ENCODE measurements at places on chromosomes 11 and 22. TPM values are rescaled to one million over a fixed set of nuclear protein-coding genes. Genes with fewer than 3 reads are reported as not detected.
A peak's percentile ranks its signal among the peaks of the same experiment; 100 is the strongest.

The MMP10 gene
- not detected for total RNA-seq

DNA sequence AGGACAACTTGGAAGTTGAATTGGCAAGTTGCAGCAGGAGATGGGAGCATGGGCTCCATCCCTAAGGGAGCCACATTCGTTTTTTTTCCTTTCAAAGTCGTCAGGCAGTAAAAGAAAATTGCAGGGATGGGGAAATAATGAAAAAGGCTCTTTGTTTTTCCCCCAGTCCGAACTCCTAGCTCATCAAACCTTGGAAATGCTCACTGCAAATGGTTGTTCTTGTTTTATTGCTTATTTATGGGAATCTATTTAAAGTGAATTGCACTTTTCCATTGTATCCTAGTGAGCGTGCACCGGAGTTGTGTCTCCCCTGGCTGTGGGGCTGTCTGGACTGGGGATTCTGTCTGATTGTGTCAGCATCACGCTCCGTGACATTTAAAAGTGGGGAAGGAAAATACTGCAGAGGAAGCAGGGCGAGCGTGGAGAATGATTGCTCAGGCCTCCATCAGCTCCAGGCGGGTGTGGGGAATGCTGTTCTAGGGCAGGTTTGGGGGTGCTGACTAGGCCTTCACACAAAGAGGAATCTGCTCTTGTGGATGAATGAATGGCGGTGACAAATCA is 306.4 kb downstream of the KIRREL3 start:
- H3K36me3 ChIP-seq, result no peaks in the 10 kb centered on the region
- H3K4me1 ChIP-seq, result no peaks in the 10 kb centered on the region
- no peak for DNase-seq

The KIF18A gene
- 31.1 TPM for total RNA-seq

- DNase-seq, result no peak
- H3K27ac ChIP-seq, result no peak overlapping the region
- no peaks in the 10 kb centered on the region for H3K27me3 ChIP-seq
- H3K4me1 ChIP-seq, result 0 out of 2 replicates have a peak, but pooled peaks cover 4% of the 10 kb centered on the region
These were observed 5.4 kb upstream of the IPO7 start for GRCh38 chr11:9379041-9379440.

GRCh38 chr11:14423633-14424032 is 64.7 kb upstream of the RRAS2 start:
- peaks cover 41% of the 10 kb centered on the region for H3K4me1 ChIP-seq
- DNase-seq, result peak; percentile 81
- H3K27ac ChIP-seq, result peak overlapping the region; percentile 85
- H3K27me3 ChIP-seq, result no peaks in the 10 kb centered on the region
- no peaks in the 10 kb centered on the region for H3K36me3 ChIP-seq

The TCN1 gene
- 1.4 TPM for total RNA-seq

DNA sequence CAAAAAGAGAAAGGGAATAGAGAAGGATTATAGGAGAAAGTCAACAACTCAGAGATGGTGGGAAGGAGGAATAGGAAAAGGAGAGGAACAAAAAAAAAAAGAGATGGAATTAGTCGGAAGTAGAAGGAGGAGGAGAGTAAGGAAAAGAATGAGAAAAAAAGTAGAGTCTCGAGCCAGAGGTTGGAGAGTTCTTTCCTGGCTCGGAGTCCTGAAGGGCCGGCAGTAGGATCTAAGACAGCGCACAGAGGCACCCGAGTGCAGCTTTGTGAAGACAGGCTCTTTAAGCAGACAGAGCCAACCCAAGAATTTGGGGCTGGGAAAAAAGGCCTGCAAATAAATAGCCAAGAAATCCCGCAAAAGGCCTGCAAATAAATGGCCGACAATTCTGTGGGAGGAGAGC is 170.4 kb upstream of the CCDC90B start:
- no peak for DNase-seq
- no peaks in the 10 kb centered on the region for H3K36me3 ChIP-seq
- H3K4me3 ChIP-seq, result no peak overlapping the region
- no peaks in the 10 kb centered on the region for H3K4me1 ChIP-seq
- H3K27ac ChIP-seq, result no peak overlapping the region
- no peaks in the 10 kb centered on the region for H3K27me3 ChIP-seq

The PNPLA5 gene
- not detected for total RNA-seq

GRCh38 chr11:18277565-18278271 is 11.7 kb downstream of the SAA1 start:
- peaks cover 13% of the 10 kb centered on the region for H3K36me3 ChIP-seq
- no peak for DNase-seq
- no peaks in the 10 kb centered on the region for H3K4me1 ChIP-seq
- no peak overlapping the region for H3K4me3 ChIP-seq

The AQP11 gene
- total RNA-seq, result 1.4 TPM

DNA sequence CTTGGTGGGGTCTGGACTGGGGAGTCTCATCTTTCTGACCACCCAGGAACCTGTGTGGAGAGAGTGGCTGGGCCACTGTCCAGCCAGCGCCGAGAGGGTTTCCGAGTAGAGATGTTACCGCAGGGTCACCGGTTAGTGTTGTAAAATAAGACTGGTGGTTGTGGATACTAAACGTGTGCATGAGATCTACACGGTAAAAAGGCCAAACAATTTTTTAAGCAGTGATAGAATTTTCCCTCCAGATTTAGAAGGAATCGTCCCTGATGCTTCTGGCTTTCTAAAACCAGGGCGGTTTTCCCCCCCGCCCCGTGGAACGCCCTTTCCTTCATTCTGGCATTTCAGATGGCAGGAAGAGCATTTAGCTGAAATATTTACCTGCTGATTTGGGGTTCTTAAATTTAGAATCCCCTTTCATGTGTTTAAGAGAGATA is 72.6 kb upstream of the PPARA start:
- H3K4me3 ChIP-seq, result no peak overlapping the region
- DNase-seq, result no peak
- peak overlapping the region; percentile 45 for H3K27ac ChIP-seq
- H3K36me3 ChIP-seq, result peaks cover 7% of the 10 kb centered on the region
- H3K4me1 ChIP-seq, result peaks cover 38% of the 10 kb centered on the region

DNA sequence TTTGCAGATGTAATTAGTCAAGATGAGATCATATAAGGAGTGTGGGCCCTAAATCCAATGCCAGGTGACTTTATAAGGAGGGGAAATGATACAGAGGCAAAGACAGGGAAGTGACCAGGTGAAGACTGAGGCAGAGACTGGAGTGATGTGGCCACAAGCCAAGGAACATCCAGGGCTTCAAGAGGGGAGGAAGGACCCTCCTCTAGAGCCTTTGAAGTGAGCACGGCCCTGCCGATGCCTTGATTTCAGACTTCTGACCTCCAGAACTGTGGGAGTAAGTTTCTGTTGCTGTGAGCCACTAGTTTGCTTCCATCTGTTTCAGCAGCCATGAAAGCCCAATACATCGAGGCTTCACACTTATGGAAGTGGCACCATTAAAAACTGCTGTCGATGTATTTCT is 78.7 kb downstream of the SHANK2 start:
- no peaks in the 10 kb centered on the region for H3K36me3 ChIP-seq
- no peak overlapping the region for H3K4me3 ChIP-seq
- no peaks in the 10 kb centered on the region for H3K4me1 ChIP-seq
- H3K27me3 ChIP-seq, result no peaks in the 10 kb centered on the region
- H3K27ac ChIP-seq, result no peak overlapping the region

- no peaks in the 10 kb centered on the region for H3K4me1 ChIP-seq
- no peak overlapping the region for H3K4me3 ChIP-seq
- no peaks in the 10 kb centered on the region for H3K36me3 ChIP-seq
These were observed 475.9 kb upstream of the B3GAT1 start for GRCh38 chr11:134887896-134888295.

The IFITM1 gene
- total RNA-seq, result 9.5 TPM

- no peaks in the 10 kb centered on the region for H3K27me3 ChIP-seq
- no peak for DNase-seq
- peak overlapping the region; percentile 64 for H3K4me3 ChIP-seq
- H3K27ac ChIP-seq, result peak overlapping the region; percentile 59
- peaks cover 26% of the 10 kb centered on the region for H3K4me1 ChIP-seq
These were observed 959 bp upstream of the HIPK3 start for GRCh38 chr11:33256031-33256812.

DNA sequence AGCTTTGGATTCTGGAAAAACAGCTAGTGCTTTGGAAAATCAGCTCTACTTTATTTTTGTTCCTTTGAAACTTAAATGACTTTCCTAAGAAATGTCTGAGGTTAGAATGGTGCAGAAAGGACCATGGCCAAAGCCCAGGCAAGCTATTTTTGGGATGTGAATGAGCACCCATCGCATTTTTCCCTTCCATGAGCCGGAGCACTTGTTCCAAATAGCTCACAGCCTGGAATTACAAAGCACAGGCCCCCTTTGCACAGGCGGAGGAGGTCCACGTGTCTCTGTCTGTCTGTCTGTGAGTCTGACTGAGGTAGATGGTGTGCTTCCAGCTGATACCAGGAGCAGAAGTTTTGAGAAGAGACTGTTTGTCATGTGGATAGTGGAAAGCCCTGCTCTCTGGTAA is 50.7 kb downstream of the MICAL2 start:
- H3K36me3 ChIP-seq, result peaks cover 5% of the 10 kb centered on the region
- H3K4me1 ChIP-seq, result peaks cover 48% of the 10 kb centered on the region
- no peak overlapping the region for H3K4me3 ChIP-seq
- no peak for DNase-seq
- no peak overlapping the region for H3K27ac ChIP-seq

The RIMBP3B gene
- total RNA-seq, result 0.18 TPM

DNA sequence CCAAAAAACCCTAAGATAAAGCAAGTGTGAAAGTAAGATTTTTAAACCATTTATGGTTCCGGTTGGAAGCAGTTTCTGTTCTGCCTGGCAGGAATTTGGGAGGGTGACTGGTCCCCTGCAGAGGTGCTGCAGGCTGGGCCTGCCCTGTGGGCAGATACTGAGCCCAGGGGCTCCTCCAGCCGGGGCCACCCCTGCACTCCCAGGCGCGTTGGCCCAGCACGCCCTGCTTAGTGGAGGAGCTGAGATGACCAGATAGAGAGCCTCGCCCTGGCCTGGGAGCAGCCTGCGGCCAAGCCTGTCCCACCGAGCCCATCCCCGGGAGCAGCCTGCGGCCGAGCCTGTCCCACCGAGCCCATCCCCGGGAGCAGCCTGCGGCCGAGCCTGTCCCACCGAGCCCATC is 8.0 kb downstream of the PHLDA2 start:
- no peak for DNase-seq
- no peaks in the 10 kb centered on the region for H3K27me3 ChIP-seq

- H3K4me3 ChIP-seq, result no peak overlapping the region
- H3K4me1 ChIP-seq, result no peaks in the 10 kb centered on the region
- no peak overlapping the region for H3K27ac ChIP-seq
- H3K36me3 ChIP-seq, result no peaks in the 10 kb centered on the region
- peaks cover 77% of the 10 kb centered on the region for H3K27me3 ChIP-seq
These were observed 214.0 kb downstream of the BRD1 start for GRCh38 chr22:49613511-49614270.

DNA sequence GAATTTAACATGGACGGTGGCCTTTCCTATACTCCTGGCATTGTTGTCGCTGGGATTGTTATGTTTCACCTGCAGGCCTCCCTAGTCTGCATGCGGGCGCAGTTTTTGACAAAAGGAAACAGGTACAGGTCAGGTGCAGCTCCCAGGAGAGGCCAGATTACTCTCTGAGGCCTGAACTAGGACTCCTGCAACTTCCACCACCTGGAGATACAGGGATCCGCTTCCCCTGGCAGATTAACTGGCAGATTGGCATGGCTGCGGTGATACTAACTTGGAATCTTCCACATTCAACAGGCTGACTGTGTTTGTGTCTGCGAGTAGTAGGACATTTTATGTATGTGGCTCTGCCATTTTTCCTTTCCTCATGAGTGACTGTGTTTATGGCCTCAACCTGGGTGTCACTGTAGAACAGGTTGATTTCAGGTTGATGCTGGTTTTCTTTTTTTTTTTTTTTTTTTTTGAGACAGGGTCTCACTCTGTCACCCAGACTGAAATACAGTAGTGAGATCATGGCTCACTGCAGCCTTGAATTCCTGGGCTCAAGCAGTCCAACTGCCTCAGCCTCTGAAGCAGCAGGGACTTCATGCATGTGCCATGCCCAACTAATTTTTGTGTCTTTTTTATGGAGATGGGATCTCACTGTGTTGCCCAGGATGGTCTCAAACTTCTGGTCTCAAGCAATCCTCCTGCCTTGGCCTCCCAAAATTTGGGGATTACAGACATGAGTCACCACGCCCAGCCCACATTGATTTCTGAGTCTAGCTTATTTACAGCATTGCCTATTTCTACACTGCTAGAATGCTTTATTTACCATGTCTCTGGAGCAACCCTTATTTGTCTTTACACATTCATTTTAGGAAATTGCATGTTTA is 1.7 kb upstream of the USP28 start:
- no peak for DNase-seq
- H3K27ac ChIP-seq, result no peak overlapping the region
- peaks cover 14% of the 10 kb centered on the region for H3K4me1 ChIP-seq

The KCNK7 gene
- not detected for total RNA-seq

DNA sequence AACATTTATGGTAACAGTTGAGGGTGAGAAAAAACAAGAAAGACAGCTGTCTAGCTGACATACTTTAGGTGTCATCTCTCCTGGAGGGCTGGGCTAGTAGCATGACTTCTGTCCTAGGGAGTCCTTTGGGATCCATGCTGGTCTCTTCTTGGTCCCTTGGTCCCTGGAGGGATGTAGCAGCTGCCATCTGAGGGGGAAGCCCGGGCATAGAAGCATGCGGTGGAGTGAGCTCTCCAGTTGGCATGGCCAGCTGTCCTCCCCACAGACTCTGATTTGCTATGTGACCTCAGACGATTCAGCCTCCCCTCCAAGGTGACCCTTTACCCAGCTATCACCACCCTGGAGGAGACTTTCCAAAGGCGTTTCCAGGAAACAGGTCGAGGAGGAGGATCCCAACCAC is 28.7 kb downstream of the POU2F3 start:
- DNase-seq, result no peak
- H3K4me3 ChIP-seq, result no peak overlapping the region
- no peaks in the 10 kb centered on the region for H3K36me3 ChIP-seq
- H3K4me1 ChIP-seq, result no peaks in the 10 kb centered on the region
- H3K27me3 ChIP-seq, result peaks cover 35% of the 10 kb centered on the region

The SLC22A12 gene
- not detected for total RNA-seq

GRCh38 chr11:75338516-75339208 is 12.8 kb downstream of the ARRB1 start:
- H3K27ac ChIP-seq, result no peak overlapping the region
- DNase-seq, result no peak
- no peaks in the 10 kb centered on the region for H3K36me3 ChIP-seq
- H3K4me1 ChIP-seq, result peaks cover 100% of the 10 kb centered on the region

The HYOU1 gene
- 117 TPM for total RNA-seq

The RGL4 gene
- total RNA-seq, result not detected

GRCh38 chr11:14270690-14271542 is 88.1 kb downstream of the RRAS2 start:
- no peaks in the 10 kb centered on the region for H3K4me1 ChIP-seq
- H3K27me3 ChIP-seq, result no peaks in the 10 kb centered on the region
- no peak overlapping the region for H3K4me3 ChIP-seq
- DNase-seq, result no peak

GRCh38 chr11:86174101-86175046 is 70.2 kb upstream of the EED start:
- peak overlapping the region; percentile 79 for H3K27ac ChIP-seq
- H3K27me3 ChIP-seq, result no peaks in the 10 kb centered on the region
- H3K4me1 ChIP-seq, result peaks cover 62% of the 10 kb centered on the region
- peak; percentile 98 for DNase-seq

DNA sequence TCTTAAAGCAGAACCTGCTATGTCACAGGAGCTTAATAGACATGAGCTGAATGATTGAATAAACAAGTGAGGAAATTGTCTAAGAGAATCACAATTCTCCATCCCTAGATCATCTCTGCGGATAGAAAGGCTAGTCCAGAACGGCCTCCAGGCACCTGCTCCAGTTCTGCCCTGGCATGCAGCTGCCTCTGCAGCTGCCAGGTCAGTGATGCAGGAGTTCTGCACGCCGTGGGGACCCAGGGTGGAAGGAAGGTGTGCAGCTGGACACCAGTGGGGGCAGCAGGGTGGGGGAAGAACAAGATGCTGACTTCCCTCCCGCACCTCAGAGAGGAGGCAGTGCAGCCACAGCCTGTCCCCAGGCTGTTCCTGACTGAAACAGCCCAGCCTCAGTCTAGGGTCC is 192.1 kb upstream of the NCAM1 start:
- H3K4me1 ChIP-seq, result no peaks in the 10 kb centered on the region
- H3K27ac ChIP-seq, result no peak overlapping the region
- H3K4me3 ChIP-seq, result no peak overlapping the region
- no peak for DNase-seq

The OR52M1 gene
- not detected for total RNA-seq

Data from PC-9 (cell line).